A549 treated with GW870086 at 1 μM for 4 hours (cell line): ENCODE measurements at places on chromosomes 4 and X. TPM values are rescaled to one million over a fixed set of nuclear protein-coding genes. Genes with fewer than 3 reads are reported as not detected.

The TBC1D9 gene
- total RNA-seq: 4.7 to 7.3 TPM (median 6.7 TPM) in 5 replicates

The CYLC1 gene
- not detected in 5 replicates for total RNA-seq

The SPATA18 gene
- 3.4 to 5.2 TPM (median 3.8 TPM) in 5 replicates for total RNA-seq

The RIBC1 gene
- total RNA-seq: 0.57 to 1.3 TPM (median 0.78 TPM) in 5 replicates

The SPANXN2 gene
- not detected in 5 replicates for total RNA-seq

The ZFYVE28 gene
- 2.7 to 3.7 TPM (median 3.0 TPM) in 5 replicates for total RNA-seq
